HL-60 (cell line): ENCODE measurements at places on chromosomes 13 and 19.

DNA sequence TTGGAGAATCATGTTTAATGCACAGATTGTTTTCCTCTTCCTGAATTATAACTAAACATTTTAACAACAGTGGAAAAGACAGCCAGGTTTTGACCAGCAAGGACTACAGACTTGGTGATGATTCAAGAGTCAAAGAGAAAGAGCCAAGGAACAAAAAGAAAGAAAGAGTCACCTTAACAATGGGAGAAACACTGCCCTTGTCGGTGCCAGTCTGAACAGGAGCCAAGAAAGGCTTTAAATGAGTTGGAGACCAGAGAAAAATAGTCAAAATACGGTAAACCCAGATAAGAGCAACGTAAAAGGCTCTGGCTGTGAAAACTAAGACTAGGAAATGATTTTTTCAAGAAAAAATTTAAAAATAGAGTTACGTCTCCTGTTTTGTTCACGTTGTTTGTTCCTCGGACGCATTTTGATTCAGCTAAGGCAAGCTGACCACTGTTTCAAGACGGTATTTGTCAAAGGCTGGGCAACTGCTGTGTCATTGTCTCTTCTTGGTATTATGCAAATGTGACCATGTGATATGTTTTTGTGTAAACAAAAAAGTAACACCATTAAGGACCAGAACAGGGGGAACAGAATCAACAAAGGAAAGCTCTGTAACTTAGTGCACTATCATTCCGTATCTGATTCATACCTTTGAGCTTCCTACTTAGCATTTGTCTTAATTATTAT lies 634.5 kb downstream of the LIG4 start:
- no peak for DNase-seq

GRCh38 chr19:2212861-2213711 lies 23.0 kb downstream of the PLEKHJ1 start:
- no peak for DNase-seq

DNA sequence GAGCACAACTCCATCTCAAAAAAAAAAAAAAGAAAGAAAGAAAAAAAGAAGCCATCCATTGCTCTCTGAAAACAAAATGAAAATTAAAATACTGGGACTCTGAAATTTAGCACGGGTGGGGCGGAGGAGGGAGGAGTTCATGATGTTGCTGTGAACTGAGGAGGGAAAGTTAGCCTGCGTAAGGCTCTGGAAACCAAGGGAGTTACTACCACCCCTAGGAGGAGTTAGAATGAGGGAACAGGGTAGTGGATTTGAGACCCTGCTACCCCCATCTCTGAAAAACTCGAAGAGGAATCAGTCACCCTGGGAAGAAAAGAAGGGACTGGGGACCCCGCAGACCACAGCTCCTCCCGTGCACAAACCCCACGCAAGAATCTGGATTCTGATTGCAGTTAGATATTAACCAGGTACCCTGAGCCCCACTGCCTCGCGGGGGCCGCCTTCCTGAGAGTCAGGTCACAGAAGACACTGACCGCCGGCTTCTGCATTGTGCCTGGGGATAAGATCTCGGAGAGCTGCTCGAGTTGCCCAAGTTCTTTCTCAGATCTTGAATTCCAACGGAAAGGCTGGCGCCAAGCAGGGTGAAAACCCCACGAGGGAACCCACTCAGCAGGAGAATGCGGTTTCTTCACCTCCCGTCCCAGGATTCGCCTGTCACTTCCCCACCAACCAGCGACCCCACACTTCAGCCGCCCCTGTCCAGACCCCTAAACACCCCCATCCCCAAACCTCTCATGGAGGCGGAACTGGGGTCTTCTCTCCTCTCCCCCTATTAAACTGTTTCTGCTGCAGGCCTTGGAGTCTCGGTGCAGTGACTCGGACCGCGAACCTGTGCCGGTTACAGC lies 870 bp downstream of the ZNF442 start:
- no peak for DNase-seq

- DNase-seq, result no peak
These were observed 72.1 kb downstream of the KLF12 start for GRCh38 chr13:74061926-74062595.

DNA sequence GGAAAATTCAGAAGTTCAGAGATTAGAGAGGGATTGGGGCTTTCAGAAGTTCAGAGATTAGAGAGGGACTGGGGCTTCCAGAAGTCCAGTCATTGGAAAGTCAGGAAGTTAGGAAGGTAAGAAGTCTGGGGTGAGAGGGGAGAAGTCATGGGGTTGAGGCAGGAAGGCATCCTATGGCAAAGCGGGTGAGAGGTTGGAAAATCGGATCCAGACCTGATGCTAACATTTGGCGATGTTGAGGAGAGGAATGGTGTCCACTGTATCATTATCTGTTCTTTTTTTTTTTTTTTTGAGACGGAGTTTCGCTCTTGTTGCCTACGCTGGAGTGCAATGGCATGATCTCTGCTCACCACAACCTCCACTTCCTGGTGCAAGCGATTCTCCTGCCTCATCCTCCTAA lies 11.1 kb downstream of the SYT3 start:
- DNase-seq, result no peak

DNA sequence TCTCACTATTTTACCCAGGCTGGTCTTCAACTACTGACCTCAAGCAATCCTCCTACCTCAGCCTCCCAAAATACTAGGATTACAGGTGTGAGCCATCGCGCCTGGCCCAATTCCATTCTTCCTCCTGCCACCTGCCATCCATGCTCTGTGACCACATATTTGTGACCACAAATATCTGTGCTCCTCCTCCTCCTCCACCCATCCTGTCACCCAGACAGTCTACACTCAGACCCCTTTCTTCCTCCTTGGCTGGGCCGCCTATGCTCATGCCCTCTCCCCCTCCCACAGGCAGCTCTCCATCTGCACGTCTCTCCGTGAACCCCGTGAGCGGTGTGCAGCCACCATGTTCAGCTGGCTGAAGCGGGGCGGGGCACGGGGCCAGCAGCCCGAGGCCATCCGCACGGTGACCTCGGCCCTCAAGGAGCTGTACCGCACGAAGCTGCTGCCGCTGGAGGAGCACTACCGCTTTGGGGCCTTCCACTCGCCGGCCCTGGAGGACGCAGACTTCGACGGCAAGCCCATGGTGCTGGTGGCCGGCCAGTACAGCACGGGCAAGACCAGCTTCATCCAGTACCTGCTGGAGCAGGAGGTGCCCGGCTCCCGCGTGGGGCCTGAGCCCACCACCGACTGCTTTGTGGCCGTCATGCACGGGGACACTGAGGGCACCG lies 3.2 kb downstream of the EHD2 start:
- no peak for DNase-seq

- no peak for DNase-seq
These were observed 16.5 kb upstream of the B3GNT3 start for GRCh38 chr19:17778251-17778967.

DNA sequence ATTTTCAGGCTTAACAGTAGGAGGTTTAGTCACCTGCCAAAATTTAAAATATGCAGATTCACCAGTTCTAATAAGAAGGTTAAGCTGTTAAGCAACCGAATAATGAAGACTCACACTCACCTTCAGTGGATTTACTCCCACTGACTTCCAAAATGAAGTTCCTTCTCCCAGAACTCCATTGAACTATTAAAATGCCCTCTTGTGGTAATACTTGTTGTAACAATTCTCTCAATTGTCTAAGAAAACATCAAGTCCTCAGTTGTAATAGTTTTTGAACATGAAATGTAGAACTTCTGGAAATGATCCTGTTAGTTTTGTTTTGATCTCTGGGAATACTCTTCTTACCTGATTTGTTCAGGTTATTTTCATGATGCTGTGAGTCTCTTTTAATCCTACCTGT lies 522.0 kb upstream of the ATXN8OS start:
- DNase-seq, result no peak

- DNase-seq, result no peak
These were observed 185.5 kb downstream of the DNAJC3 start for GRCh38 chr13:95862408-95862807.

- DNase-seq, result no peak
These were observed 42.4 kb downstream of the TMEM255B start for GRCh38 chr13:113801289-113801961.

- no peak for DNase-seq
These were observed 5.9 kb downstream of the DAND5 start for GRCh38 chr19:12975221-12975741.

DNA sequence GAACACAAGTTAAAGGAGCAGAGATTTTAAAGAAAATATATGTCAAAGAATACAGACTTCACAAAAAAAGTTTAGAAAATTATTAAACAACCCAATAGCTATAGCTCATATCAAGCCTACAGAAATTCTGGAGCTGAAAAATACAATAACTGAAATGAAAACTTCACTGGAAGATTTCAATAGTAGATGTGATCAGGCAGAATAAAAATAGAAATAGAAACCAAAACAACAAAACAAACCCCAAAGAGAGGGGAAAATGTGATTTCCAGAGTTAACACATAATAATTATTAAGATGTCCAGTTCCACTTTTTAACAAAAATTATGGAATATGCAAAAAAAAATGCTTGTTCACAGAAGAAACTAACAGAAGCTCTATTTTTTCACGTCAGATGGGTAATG lies 23.6 kb downstream of the LRRC63 start:
- no peak for DNase-seq

DNA sequence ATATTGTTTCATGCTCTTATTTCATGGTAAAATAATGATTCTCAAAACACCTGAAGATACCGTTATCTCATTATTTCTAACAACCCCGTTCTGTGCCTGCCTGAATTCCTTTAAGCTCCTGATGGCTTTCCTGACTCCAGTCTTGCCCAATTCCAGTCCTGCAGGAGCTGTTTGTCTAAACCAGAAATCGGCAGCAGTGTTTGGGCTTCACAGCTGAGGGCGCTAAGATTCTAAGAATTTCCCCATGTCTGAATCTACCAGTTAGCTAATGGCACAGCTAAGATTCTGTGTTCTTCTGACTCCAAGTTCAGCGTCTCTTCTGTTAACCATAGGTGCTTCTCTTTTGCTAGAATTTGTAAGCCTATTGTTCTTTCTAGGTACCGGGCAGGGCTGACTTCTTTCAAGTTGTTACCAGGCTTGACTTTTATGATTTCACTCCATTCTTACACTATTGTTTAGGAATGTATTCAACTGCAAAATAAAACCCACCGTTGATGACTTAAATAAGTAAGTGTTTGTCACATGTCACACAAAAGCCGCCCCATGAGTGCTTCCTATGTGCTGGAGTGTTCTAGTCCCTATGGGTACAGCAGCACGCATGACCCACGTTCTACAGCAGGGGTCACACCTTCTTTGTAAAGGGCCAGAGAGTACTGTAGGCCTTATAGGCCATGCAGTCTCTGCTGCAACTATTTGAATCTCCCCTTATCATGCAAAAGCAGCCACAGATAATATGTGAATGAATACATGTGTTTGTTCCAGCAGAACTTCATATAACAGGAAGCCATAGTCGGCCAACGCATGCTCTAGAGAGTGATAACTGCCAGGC lies 168.3 kb upstream of the RNF113B start:
- DNase-seq, result no peak

DNA sequence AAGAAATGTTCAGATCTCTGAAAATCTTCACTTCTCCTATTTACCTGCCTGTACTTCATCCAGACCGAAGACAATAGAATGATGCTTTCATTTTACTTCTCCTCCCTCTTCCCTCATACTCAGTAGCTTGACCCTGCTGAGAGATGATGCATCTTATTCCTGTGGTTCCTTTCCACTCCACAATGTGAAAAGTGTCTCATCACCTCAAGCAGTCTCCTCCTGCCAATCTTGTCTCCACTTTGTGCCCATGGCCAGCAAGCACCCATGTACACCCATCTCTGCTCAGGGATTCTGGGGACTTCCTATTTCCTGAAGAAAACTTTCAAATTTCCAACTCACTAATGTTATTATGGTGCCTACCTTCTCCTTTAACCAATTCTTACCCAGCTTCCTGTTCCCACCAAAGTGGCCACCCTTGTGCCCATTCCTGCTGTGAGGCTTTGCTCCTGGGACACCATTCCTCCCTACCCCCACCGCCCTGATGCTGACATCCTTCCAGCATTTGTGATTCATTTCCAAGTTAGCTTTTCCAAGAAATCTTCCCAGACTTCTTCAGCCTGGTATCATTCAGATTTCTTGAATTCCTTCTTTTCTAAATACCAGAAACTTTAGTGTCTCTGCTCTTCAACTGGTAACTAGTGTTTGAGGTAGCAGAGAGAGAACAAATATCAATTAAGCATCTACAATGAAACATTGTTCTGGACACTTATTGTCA lies 212.5 kb downstream of the POSTN start:
- DNase-seq, result no peak

GRCh38 chr19:49713236-49713845 lies 22.4 kb downstream of the CPT1C start:
- no peak for DNase-seq

DNA sequence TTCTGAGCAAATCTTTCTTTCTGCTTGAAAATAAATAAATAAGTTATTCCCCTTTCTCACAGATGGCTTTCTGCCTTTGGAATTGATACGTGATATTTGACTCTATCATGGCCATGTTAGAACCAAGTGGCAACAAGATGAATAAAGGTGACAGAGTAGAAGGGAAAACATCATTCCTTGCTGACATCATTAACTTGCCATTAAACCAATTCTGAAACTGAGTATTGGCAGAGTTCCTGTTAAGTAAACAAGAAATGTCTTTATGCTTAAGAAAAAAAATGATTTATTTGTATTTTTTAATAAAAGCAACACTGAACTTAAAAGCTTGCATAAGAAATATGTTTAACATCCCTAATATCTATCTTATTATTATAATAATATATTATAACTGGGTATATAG lies 828.1 kb downstream of the PCDH9 start:
- no peak for DNase-seq

- DNase-seq, result no peak
These were observed 10.7 kb upstream of the ZNF175 start for GRCh38 chr19:51560339-51560738.

DNA sequence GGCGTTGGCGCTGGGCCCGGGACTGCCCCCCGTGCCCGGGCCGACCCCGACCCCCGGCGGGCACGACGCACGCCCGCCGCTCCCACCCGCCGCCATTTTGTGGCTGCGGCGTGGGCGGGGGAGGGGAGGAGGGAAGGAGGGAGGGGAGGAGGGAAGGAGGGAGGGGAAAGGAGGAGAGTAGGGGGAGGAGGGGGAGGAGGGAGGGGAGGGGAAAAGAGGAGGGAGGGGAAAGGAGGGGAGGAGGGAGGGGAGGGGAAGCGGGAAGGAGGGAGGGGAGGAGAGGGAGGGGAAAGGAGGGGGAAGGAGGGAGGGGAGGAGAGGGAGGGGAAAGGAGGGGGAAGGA lies at the start of gene BTBD2:
Gene BTBD2, minus strand, starts transcription at position 107 of the 343 bp plus-strand sequence. Its CDS starts 11 bp downstream, at position 96.
- peak; percentile 35 for DNase-seq

- DNase-seq, result no peak
These were observed 2.1 kb upstream of the PNMA8B start for GRCh38 chr19:46497773-46498172.

DNA sequence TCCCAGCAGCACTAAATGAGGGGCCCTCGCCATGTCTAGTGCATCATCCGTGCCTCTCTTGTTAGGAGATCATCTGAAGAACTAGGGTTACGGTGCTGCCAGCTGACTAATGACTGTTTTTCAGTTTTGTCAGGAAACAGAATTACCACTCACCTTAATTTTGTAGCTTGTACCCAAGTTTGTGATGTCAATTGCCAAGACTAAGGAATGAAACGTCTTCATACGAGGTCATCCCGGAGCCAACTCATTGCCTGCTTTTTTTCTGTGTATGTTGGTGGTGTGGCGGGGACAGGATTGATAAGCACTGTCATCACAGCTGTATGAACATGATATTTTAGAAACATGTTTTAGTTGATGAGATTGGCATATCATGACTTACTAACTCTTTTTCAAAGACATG lies 100.6 kb downstream of the TNFRSF19 start:
- DNase-seq, result no peak

GRCh38 chr13:114226088-114226487 lies 8.6 kb upstream of the CDC16 start:
- no peak for DNase-seq
